ENCODE measurements at places on chromosomes 13 and 19. TPM values are rescaled to one million over a fixed set of nuclear protein-coding genes. Genes with fewer than 3 reads are reported as not detected.

The CNFN gene
- not detected for total RNA-seq

The CASP14 gene
- not detected for total RNA-seq

GRCh38 chr13:31160857-31161556 is 697 bp downstream of the HSPH1 start:
- H3K27me3 ChIP-seq = no peaks in the 10 kb centered on the region
- no peaks in the 10 kb centered on the region for H3K36me3 ChIP-seq
- H3K4me1 ChIP-seq = peaks cover 37% of the 10 kb centered on the region

GRCh38 chr19:12881172-12881808 is at the start of gene DNASE2:
Gene DNASE2, minus strand, starts transcription at chr19:12881449. Its CDS starts 74 bp downstream, at chr19:12881375.
- H3K27ac ChIP-seq = peak within 1 kb of the TSS; percentile 66
- H3K27me3 ChIP-seq = no peaks in the 10 kb centered on the region
- peak; percentile 86 for DNase-seq
- peaks cover 29% of the 10 kb centered on the region for H3K4me1 ChIP-seq
- H3K4me3 ChIP-seq = peak within 1 kb of the TSS; percentile 76
- H3K36me3 ChIP-seq = peaks cover 11% of the 10 kb centered on the region

The SMIM17 gene
- not detected for total RNA-seq

All from CD4-positive, alpha-beta memory T cell (primary cell).